Activated CD8-positive, alpha-beta T cell treated with anti-CD3 and anti-CD28 coated beads for 36 hours (primary cell): ENCODE measurements at places on chromosomes 3 and 15. TPM values are rescaled to one million over a fixed set of nuclear protein-coding genes. Genes with fewer than 3 reads are reported as not detected.

Gene IGSF10
- total RNA-seq = not detected

Gene TGM5
- 0.22 TPM for total RNA-seq

Gene COL8A1
- not detected for total RNA-seq

Gene EPB42
- total RNA-seq = not detected

Gene OR5K1
- total RNA-seq = not detected

Gene OCA2
- not detected for total RNA-seq

Gene ASB7
- total RNA-seq = 18.4 TPM

Gene DPPA2
- total RNA-seq = not detected

Gene NEDD4
- total RNA-seq = 11.8 TPM

Gene ACTC1
- total RNA-seq = not detected

Gene ASTE1
- 8.5 TPM for total RNA-seq

Gene BBS4
- 10.8 TPM for total RNA-seq

Gene ERICH6
- not detected for total RNA-seq

Gene PLA2G4E
- not detected for total RNA-seq

Gene NR2F2
- total RNA-seq = not detected

Gene SCN11A
- total RNA-seq = not detected

Gene B3GALNT1
- total RNA-seq = 3.2 TPM

Gene FEZF2
- total RNA-seq = not detected

Gene TP63
- total RNA-seq = 0.07 TPM

Gene DOCK3
- 4.2 TPM for total RNA-seq

Gene ITPKA
- 4.7 TPM for total RNA-seq

Gene PCCB
- total RNA-seq = 61.5 TPM

Gene FAM227B
- 6.1 TPM for total RNA-seq

Gene P2RY12
- not detected for total RNA-seq

Gene B3GNT5
- 25.8 TPM for total RNA-seq

Gene NMNAT3
- total RNA-seq = 4.5 TPM

Gene SLC22A13
- 0.18 TPM for total RNA-seq

Gene SCG5
- total RNA-seq = 1.2 TPM

Gene TRIM71
- total RNA-seq = 0.18 TPM

Gene TMEM266
- total RNA-seq = 0.11 TPM

Gene KIF15
- 41.9 TPM for total RNA-seq

Gene CTSH
- total RNA-seq = 13.2 TPM

Gene SLC9C1
- not detected for total RNA-seq
